ENCODE measurements at places on chromosomes 5 and 9.

DNA sequence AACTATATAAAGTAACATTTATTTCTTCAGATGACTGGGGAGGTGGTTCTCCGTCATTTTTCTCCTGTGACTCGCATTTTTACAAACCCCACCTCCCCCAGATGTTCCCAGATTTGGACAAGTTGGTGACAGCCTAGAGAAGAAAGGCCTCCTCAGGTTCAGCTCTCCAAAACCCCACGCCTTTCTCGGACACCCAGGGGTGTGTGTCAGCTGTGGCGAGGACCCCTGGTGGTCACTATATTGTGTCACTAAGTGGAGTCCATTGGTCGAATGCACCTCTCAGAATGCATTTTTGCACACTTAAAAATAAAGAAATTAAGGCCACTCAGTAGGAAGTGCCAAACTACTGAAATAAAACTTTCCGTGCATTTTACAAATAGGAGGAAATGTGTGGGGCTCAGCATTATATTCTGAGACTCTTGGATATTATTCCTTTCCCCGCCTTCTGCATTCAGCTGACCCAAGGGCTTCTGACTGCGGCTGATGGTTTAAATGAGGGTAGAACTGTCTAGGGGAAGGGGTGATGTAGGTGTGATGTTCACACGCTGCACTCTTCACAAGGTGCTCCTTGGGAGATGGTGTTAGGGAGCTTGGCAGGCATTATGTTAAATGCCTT lies 47.6 kb downstream of the ACO1 start:
- no peak for DNase-seq

DNA sequence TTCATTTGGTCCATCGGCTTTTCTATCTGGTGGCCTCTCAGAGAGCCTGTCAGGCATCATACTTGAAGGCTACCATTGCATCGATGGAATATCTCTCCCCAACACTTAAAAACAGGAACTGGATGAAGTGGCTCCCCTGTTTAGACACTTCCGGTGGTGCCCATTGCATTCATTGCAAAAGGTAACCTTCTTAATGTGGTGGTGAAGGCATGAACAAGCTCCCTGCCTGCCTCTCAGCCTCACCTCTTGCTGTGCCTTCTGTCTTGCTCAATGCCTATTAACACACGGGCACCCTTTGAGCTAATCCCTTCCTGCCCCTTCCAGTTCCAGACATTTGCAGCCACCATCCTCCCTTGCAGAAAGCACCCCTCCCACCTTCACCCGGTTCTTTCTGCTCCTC lies 233.1 kb upstream of the MSX2 start:
- no peak for DNase-seq

DNA sequence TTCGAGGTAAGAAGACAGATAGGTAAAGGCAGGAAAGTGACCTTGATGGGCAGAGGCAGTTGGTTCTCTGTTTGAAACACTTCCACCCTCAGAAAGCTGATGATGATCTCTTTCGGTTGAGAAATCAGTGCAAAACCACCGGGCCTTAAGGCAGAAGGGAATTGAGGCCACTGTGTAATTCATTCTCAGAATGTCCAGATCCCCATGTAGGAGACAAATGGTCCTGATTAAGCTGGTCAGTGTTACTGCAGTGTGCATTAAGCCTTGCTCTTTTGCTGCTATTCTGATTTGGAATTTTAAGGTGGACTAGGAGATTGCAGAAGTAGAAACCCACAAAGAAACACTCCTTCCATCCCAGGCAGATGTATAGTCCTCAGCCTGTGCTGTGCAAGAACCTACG lies 255.2 kb downstream of the ARHGAP26 start:
- no peak for DNase-seq

- no peak for DNase-seq
Measured at GRCh38 chr5:61491861-61492260, 159.8 kb downstream of the ZSWIM6 start.

- DNase-seq = no peak
Measured at GRCh38 chr5:168064933-168065622, 226.4 kb upstream of the WWC1 start.

GRCh38 chr5:81242906-81243436 lies 9.8 kb downstream of the CKMT2 start:
- DNase-seq = no peak

DNA sequence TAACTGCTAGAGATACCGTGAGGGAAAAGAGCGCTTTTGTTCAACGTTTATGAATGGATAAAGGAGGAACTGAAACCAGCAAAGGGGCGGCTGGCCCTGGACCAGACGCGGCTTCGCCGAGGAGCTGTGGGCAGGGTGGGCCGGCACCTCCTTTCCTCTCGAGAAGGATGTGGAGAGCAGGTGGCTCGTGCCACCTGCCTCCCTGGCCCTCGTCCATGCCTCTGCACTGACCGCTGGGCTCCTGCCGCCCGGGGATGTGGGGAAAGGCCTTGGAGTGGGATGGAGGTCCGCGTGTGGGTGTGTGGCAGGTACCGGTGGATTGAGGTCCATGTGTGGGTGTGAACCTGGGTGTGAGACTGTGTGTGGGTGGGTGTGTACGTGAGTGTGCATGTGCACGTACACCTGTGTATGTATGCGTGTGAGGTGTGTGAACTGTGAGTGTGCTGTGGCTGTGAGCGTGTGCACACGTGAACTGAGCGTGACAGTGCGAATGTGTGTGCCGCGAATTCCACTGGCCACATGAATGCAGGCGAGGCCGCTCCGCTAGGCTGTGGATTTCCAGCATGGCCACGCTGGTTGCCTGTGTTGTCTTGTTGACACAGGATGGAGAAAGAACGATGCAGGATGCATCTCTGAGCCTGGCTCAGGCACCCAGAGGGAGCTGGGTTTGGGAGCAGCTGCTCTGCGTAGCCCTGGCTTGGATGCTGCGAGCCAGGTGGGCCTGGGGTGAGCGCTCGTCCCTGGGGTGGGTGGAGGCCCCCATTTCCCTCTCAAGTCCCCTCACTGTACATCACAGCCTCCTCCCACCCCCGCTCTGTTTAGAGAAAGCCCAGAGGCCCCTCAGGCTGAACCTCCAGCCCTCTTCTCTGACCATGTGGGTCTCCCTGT lies 4.4 kb upstream of the CEP72 start:
- no peak for DNase-seq

DNA sequence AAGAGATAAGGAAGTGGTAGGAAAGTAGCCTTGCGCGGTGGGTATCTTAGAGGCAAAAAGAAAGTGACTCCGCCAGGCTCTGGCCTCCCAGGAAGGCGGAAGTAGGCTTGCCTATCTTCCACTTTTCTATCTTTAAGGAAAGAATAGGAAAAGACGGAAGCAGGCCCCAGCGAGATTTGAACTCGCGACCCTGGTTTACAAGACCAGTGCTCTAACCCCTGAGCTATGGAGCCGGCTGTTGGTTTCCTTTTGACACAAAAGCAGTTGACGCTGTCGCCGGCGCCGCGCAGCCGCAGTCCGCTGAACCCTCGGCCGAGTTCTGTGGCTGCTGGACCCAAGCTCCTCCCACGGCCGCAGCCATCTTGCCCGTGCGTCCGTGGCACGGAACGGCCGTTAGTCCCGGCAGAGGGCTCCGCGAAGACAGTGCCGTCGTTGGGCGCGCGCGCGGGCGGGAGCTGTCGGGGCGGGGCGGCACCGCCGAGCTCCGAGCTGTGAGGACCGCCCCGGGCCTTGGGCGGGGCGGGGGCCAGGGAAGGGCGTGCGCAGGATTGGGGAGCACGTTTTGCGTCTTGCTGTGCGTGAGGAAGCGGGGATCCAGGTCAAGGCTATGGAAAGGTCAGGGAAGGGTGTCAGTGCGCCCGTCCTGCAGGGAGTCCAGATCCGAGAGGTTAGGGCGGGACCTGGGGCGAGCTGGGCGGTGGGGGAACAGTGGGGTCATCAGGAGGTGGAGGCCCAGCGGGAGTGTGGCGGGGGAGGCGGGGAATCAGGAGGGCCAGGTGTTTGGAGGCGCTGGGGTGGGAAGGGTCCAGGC lies 13.3 kb downstream of the TRIM7 start:
- DNase-seq = no peak

- no peak for DNase-seq
Measured at GRCh38 chr5:28750251-28750650, 1711.9 kb upstream of the CDH9 start.

DNA sequence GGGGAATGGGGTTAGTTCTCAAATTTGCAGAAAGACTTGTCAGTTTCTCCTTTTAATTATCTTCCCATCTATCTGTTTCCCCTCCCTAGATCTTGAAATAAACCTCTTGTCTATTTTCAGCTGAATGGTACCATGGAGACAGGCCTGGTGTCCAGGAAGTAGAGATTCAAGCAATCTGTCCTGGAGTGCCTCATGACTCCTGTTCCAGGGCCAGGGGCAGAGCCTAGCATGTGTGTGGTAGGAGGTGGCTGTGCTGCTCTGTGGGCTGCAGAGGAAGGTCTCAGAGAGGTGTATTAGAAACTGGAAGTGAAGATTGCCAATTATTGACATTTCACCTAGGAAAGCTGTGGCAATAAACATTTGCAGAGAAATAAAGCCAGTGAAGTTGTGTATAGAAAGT lies 175.8 kb upstream of the ATP10B start:
- no peak for DNase-seq

- no peak for DNase-seq
Measured at GRCh38 chr9:87854580-87854955, 28.1 kb upstream of the SPATA31E1 start.

DNA sequence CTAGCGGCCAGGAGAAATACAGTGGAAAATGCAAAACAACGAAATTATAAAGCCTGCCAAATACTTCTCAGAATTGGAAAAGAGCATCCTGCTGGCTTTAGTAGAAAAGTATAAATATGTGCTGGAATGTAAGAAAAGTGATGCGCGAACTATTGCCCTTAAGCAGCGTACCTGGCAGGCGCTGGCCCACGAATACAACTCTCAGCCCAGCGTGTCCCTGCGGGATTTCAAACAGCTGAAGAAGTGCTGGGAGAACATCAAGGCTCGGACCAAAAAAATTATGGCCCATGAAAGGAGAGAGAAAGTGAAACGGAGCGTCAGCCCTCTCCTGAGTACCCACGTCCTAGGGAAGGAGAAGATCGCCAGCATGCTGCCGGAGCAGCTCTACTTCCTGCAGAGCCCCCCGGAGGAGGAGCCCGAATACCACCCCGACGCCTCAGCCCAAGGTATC lies 15.0 kb downstream of the MSANTD3 start:
- DNase-seq = no peak

DNA sequence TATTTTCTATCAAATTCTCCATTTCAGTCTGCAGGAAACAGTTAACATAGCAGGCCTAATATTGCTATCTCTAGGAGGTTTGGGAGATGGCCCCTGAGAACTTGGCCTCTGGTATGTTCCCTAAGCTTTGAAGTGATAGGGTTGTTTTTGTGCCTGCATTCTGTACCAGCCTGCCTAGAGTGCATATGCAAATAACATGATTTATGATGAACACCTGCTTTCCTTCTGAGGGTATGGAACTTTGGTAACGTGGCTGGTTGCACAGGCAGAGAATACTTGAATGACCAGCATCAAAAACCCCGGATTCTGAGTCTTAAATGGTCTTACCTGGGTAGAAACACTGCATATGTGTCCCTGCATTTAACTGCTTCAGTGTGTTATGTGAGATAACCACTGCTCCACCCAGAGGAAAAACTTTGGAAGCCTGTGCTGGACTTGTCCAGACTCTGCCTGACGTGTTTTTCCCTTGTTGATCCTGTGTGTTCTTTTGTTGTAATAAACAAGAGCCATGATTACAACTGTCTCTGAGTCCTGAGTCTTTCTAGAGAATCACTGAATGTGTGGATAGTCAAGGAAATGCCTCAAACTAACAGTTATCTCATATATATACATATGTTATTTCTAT lies 111.3 kb upstream of the ABCA1 start:
- no peak for DNase-seq

DNA sequence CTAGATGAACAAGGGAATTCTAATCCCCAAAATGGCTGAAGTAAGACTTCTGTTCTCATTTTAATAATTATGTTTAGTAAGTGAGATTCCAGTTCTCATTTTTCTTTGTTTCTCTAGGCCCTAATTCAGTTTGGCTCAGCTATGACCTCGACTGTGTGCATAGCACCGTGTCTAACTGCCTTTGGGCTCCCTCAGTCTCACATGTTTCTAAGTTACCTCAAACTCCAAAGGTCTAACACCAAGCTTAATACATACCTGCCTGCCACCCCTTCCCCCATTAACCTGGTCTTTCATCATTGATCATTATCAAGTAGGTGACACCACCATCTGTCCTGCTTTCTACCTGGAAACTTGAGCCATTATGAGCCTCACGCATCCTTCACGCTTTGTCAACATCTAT lies 273.2 kb downstream of the SAXO1 start:
- no peak for DNase-seq

- no peak for DNase-seq
Measured at GRCh38 chr5:120473332-120473731, 9.2 kb downstream of the PRR16 start.

DNA sequence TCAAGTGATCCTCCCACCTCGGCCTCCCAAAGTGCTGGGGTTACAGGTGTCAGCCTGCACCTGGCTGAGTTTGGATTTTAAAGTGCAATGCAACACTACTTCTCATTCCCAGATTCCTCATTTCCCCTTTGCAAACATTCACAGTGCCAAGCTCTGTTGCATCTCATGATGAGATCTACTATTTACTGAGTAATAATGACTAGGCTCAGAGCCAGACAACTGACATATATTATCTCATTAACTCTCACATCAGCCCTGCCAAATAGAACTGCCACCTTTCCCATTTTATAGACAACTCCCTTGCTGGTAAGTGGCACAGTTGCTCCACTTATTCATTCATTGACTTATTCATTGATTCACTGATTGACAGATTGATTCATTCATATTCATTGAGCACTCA lies 7.0 kb downstream of the PDE6A start:
- DNase-seq = no peak

Data from C1 segment of cervical spinal cord (tissue), 14 donors.